ENCODE measurements at places on chromosomes 7 and 10. TPM values are rescaled to one million over a fixed set of nuclear protein-coding genes. Genes with fewer than 3 reads are reported as not detected.

The SAMD9L gene
- 1.2 TPM for total RNA-seq

The CYP3A7 gene
- total RNA-seq = not detected

The ZMIZ2 gene
- total RNA-seq = 10.7 TPM

GRCh38 chr10:129993621-129994020 lies 29.5 kb upstream of the EBF3 start:
- no peaks in the 10 kb centered on the region for H3K27me3 ChIP-seq
- H3K4me3 ChIP-seq = no peak overlapping the region
- no peaks in the 10 kb centered on the region for H3K36me3 ChIP-seq
- DNase-seq = no peak

- peaks cover 3% of the 10 kb centered on the region for H3K4me1 ChIP-seq
- no peaks in the 10 kb centered on the region for H3K36me3 ChIP-seq
- no peak overlapping the region for H3K27ac ChIP-seq
- no peak overlapping the region for H3K4me3 ChIP-seq
- DNase-seq = no peak
Observed at GRCh38 chr10:3902054-3902808, 117.2 kb upstream of the KLF6 start.

- DNase-seq = no peak
- no peak overlapping the region for H3K4me3 ChIP-seq
- H3K27me3 ChIP-seq = no peaks in the 10 kb centered on the region
- H3K27ac ChIP-seq = no peak overlapping the region
Observed at GRCh38 chr7:34603711-34604444, 54.1 kb upstream of the NPSR1 start.

Measured in gastrocnemius medialis (tissue), 4 donors.